Aorta (tissue), 5 donors: ENCODE measurements at places on chromosomes 3 and 15. TPM values are rescaled to one million over a fixed set of nuclear protein-coding genes. Genes with fewer than 3 reads are reported as not detected.
A peak's percentile ranks its signal among the peaks of the same experiment; 100 is the strongest.

GRCh38 chr15:56082263-56082761 is 88.9 kb upstream of the NEDD4 start:
- DNase-seq: no peak

DNA sequence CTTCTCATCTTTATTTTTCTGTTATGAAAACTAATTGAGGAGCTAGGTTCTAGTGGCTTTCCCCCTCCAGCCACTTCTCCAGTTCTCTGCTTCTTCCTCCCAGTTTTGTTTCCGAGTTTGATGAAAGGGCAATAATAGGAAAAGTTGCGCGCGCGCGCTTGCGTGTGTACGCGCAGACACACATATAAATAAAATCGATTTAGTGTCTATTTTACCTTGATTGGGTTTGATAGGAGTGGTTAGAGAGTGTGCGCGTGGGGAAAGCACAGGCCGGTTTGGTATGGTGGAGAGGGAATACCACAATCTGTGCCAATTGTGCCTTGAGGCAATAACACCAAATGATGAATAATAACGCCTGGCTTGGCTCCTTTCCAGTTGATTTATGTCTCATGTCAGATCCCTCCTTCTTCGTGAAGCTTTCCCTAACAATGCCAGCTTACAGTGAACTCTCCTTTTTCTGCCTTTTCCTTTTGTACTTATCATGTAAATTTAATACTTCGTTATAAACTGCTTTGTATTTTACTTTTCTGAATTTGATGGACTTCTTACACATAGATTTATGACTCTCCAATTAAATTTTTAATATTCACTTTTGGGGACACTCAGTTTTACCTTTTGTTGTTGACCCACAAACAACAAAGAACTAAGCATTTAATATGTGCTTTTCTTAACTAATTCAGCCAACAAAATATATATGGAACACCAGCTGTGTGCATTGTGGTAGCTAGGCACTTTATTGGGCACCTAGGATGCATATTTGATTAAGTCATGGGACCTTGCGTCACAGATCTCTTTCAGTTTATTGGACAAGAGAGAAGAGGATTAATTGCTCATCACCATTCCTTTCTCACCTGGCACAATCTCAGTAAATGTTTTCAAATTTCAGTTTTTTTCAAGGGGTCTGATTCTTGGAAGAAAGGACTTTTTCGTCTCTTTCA is 1.7 kb downstream of the TIPARP start:
- DNase-seq: peak; percentile 77

DNA sequence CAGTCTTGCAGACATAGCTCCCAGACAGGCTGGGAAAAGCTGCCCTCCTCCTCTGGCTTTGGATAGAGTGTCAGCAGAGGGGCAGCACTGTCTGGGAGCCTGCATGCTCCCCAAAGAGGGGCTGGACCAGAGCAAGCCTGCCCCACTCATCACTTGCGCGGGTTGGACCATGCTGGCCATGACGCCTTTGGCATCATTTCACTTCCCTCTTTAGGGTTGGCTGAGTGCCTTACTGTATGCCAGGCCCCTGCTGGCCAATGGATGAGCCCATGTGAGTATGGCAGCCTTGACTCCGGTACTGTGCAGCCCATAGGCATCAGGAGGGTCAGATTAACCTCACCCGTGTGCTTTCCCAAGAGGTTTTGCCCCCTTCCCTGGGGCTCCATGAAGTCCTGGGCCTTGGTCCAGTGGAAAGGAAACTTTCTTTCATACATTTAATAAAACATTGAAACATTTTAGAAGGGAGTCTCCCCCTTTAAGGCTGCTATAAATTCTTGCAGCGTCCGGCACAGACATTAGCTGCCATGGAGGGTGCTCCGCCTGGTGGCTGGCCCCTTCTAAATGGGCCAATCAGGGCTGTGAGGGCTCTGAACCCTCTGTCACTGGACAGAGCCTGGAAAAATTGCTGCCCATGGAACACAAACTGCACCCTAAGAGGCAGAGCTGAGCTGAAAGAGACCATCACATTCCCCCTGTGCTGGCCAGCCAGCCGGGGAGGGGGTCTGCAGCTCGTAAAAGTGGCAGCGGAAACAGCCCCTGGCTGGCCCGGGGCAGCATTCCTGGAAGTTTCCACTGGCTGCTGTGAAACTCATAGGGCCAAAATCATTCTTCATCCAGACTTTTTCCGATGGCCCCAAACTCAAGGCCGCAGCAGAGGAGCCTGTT is 20.8 kb upstream of the DUSP7 start:
- no peak for DNase-seq

DNA sequence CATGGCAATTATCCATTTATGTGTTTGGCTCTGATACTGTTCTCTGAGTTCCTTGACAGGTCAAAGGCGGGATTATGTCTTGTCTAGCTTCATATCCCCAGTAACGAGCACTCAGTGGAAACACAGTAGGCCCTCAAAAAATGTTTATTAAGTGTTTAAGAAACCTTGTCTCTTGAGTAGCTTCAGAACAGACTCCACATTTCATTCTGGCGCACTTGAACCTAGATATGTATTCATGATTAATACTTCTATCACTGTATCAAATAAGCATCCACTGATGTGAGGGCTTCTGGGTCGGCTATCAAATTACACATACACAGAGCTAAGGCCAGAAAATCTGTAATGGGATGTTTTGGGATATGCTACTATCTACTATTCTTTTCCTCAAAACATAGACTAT is 4.6 kb downstream of the CBLB start:
- DNase-seq: no peak

DNA sequence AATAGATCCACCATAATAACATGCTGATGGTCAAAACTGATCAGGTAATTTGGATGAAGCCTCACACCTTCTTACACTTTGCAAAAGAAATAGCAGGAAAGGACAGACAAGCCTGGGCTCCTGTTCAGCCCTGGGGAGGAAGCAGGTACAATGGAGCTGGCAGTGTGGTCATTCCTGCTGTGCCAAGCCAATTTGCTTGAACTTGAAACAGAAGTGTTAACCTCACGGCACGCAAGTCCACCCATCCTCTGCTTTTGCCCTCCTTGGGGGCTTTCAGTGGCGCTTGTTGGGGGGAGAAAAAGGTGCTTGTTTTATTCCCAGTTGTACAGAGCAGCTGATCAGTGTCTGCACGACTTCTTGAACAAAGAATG is 36.8 kb upstream of the RFTN1 start:
- DNase-seq: no peak

GRCh38 chr3:122960652-122961051 is 66.9 kb downstream of the SEMA5B start:
- no peak for DNase-seq

DNA sequence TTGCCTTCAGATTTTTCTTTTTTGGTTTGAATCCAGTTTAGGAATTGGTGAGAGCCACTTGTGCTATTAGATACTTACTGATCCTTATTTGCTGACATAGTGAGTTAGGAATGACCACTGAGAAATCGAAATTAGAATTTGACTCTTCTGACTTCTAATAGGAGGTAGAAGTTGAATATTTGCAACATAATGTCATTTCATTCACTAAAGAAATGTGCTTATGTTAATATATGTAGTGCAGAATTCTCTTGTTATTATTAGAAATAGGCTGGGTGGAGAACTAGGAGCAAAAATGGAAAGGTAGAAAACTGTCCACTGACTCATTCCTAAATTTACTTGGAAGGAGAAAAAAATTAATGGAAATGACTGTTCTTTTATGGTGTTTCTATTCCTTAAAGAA is 538.2 kb upstream of the SGO1 start:
- DNase-seq: no peak

DNA sequence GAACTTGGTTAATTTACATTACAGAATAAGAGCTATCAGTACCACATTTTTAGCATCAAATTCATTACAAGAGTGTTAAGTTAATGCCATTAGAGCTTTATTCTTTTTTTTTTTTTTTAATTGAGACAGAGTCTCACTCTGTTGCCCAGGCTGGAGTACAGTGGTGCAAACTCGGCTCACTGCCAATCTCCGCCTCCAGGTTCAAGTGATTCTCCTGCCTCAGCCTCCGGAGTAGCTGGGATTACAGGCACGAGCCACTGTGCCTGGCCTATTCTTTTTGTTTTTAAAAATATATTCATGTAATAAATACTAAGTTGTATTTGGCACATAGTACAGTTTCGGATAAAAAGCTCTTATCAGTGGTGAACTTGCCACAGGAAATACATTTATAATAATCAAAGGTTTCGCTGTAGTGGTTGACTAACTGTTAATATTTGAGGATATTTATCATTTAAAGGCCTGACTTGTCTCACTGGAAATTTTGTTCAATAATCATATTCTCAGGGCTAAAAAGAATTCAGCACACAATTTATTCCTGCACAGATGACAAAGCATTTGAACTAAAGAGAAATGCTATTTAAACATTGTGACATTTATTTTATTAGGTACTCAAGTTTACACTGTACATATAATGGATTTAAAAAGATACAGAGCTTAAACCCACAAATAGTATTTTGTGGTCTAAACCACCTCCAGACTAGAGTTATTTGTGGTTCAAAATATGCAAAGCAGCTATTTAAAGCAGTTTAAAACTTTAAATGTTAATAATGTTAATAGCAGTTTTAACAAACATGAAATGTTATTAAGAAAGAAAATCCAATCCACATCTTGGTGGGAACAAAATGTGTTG is 6.1 kb upstream of the LEKR1 start:
- DNase-seq: no peak

GABRA5 gene
- not detected for polyA plus RNA-seq

NANOGP8 gene
- not detected for polyA plus RNA-seq
